ENCODE measurements at places on chromosomes 5 and 9.
A peak's percentile ranks its signal among the peaks of the same experiment; 100 is the strongest.

DNA sequence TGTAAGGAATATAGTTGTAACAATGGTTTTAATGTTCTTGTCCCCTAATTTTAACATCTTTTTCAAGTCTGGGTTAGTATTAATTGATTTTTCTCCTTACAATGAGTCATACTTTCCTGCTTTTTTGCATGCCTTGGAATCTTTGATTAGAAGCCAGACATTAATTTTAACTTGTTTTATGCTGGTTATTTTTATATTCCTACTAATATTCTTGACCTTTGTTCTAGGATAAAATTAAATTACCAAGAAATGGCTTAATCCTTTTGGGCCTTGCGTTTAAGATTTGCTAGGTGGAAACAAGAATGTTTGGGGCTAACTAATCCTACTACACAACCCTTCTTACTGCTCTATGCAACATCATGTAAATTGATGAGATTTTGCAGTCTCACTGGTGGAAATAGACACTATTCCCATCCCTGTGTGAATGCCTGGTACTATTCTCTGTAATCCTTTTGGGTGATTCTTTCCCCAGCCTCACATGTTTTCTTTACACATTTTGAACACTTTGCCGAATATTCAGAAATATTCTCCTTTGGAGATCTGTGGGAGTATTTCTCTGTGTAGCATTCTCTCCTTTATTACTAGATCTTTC, 47.2 kb downstream of the ZCCHC7 start:
- DNase-seq: no peak

DNA sequence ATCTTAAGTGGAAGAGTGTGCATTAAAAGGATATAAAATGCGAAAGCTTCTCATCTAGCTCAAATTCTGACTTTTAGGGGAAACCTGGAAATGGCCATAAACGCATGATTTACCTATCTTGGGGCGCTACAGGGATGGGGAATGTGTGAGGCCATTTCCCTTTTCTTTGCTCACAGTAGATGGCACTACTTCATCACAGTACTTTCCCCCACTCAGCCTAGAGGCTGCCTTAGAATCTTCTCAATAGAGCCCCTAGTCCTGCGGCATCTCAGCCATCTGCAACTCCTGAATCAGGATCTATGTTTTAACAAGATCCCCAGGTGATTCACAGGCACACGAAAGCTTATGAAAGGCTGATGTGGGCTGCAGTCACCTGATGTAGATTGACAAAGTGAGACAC, 110.8 kb downstream of the LHFPL2 start:
- peak; percentile 64 for DNase-seq

- peak; percentile 49 for DNase-seq
These were observed 23.8 kb upstream of the CPEB4 start for GRCh38 chr5:173864126-173865050.

DNA sequence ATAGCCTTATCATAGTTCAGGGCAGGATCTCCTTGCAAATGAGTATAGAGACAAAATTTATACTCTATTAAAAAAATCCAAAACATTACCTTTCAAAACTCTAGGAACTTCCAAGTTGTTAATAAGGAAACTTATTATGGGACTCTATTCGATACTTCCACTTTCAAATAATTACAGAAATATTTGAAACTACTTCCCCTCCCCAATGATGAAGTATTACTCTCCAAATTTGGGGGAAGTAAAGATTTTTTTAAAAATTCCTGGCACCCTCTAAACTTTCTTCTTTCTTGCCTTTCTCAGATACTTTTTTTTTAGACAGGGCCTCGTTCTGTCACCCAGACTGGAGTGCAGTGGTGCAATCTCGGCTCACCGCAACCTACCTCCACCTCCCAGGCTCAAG, 35.1 kb downstream of the ANXA2R start:
- no peak for DNase-seq

- DNase-seq: no peak
These were observed 266.8 kb downstream of the MTRR start for GRCh38 chr5:8135742-8136141.

- peak; percentile 17 for DNase-seq
These were observed 5.9 kb downstream of the ALAD start for GRCh38 chr9:113395000-113395861.

- DNase-seq: no peak
These were observed 132.2 kb upstream of the TARS1 start for GRCh38 chr5:33308586-33308985.

- DNase-seq: no peak
These were observed 1.5 kb upstream of the IRX2 start for GRCh38 chr5:2752821-2753439.

- DNase-seq: no peak
These were observed 78.6 kb downstream of the PCDH1 start for GRCh38 chr5:141799507-141800167.

DNA sequence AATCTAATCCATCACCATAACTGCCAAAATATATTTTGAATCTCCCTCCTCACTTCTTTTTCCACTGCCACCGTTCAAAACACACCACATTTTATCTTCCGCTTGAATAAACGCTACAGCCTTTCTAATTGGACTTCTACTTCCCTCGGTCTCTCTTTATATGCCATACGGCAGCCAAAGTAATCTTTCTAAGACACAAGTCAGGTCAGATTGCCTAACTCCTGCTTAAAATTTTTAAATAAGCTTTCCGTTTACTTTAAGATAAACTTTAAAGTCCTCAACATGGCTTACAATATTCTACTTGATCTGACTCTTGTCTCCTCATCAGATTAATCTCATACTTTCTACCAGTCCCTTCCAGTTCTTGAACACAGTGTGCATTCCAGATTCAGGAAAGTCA, 9.7 kb downstream of the AFF4 start:
- no peak for DNase-seq

DNA sequence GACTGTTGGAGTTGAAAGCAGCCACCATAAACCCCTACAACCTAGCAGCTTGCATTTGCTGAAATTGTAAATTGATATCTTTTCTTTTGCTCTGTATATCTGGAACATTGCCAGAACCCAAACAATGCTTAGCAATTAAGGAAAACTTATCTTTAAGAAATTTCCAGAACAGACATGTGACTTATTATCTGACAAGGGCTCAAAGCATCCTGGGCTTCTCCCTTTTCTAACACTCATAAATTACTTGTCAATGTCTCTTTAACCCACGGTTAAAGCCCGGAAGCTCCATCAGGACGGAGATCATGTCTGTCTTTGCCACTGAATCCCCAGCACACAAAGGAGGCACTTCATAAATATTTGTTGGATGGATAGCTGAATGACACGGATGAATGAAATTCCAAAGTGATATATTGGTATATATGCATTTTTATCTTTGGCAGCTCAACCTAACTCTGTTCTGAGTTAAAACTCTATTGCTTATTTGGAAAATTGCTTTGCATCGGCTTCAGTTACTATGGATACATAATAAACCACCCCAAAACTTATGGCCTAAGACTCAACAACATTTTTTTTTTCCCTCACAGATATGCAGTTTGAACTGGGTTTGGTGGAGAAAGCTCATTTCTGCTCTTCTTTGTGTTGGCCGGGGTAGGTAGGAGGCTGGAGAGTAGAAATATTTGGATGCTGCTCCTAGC, 103.1 kb upstream of the CLINT1 start:
- no peak for DNase-seq

DNA sequence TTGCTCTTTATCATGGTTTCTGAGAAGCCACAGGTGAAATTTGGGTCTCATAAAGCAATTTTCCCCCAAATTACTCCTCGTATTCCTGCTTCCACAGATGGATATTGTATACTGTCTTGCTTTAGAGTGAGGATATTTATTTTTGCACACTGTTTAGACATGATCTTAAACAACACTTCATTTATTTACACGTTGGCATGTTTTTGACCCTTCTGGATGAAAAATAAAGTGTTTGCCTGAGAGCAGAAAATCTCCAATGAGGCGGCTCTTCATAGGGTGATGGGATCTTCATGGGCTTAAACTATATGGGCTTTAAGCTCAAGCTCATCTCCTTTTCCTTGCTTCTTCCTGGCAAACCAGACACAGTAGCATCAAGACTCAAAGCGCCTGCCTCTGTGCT, 148.4 kb downstream of the MACROH2A1 start:
- no peak for DNase-seq

All from hematopoietic multipotent progenitor cell treated with erythropoietin and hydrocortisone succinate and interleukin-3 and kit ligand, for 15 days (in vitro differentiated cells).